ENCODE measurements at places on chromosomes 7 and 10. TPM values are rescaled to one million over a fixed set of nuclear protein-coding genes. Genes with fewer than 3 reads are reported as not detected.

DNA sequence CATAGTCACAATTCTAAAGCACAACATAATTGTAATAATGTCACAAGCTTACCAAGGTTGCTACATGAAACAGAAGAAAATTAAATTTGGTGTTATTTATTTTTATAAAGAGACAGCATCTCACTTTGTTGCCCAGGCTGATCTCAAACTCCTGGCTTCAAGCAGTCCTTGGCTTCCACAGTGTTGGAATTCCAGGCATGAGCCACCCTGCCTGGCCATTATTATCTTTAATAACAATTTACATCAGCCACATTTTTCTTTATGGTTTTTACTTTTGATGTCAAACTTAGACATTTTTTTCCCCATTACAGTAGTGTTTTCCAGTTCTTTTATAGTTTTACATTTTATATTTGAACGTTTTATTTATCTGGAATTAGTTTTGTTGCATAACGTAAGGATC is 46.7 kb downstream of the BMPR1A start:
- H3K4me1 ChIP-seq: peaks cover 7% of the 10 kb centered on the region
- H3K27me3 ChIP-seq: no peaks in the 10 kb centered on the region
- no peaks in the 10 kb centered on the region for H3K36me3 ChIP-seq
- DNase-seq: no peak

GRCh38 chr7:2843711-2844152 is 376 bp downstream of the GNA12 start:
- H3K27ac ChIP-seq: no peak overlapping the region
- H3K36me3 ChIP-seq: no peaks in the 10 kb centered on the region
- H3K27me3 ChIP-seq: no peaks in the 10 kb centered on the region
- H3K4me3 ChIP-seq: peak overlapping the region; percentile 72
- H3K4me1 ChIP-seq: peaks cover 1% of the 10 kb centered on the region
- DNase-seq: peak; percentile 83

- H3K27me3 ChIP-seq: no peaks in the 10 kb centered on the region
- H3K4me3 ChIP-seq: no peak overlapping the region
- no peak overlapping the region for H3K27ac ChIP-seq
Observed at GRCh38 chr7:23021596-23021995, 7.7 kb upstream of the HYCC1 start.

- no peaks in the 10 kb centered on the region for H3K36me3 ChIP-seq
- no peak overlapping the region for H3K4me3 ChIP-seq
- H3K27me3 ChIP-seq: no peaks in the 10 kb centered on the region
- H3K4me1 ChIP-seq: no peaks in the 10 kb centered on the region
- no peak for DNase-seq
Observed at GRCh38 chr7:45402480-45403218, 171.5 kb upstream of the ADCY1 start.

GRCh38 chr10:84360637-84361365 is 32.4 kb downstream of the CCSER2 start:
- H3K36me3 ChIP-seq: no peaks in the 10 kb centered on the region
- peak overlapping the region; percentile 20 for H3K4me3 ChIP-seq
- no peak overlapping the region for H3K27ac ChIP-seq

- no peaks in the 10 kb centered on the region for H3K4me1 ChIP-seq
- H3K36me3 ChIP-seq: no peaks in the 10 kb centered on the region
- peak; percentile 34 for DNase-seq
Observed at GRCh38 chr10:130568246-130568645, 432.1 kb downstream of the GLRX3 start.

- no peak overlapping the region for H3K4me3 ChIP-seq
- H3K27me3 ChIP-seq: no peaks in the 10 kb centered on the region
- H3K27ac ChIP-seq: no peak overlapping the region
- H3K36me3 ChIP-seq: peaks cover 1% of the 10 kb centered on the region
- no peak for DNase-seq
Observed at GRCh38 chr7:127571741-127572505, 13.5 kb downstream of the GCC1 start.

GRCh38 chr10:61076572-61077114 is 132.7 kb upstream of the RHOBTB1 start:
- H3K4me1 ChIP-seq: no peaks in the 10 kb centered on the region
- no peak for DNase-seq
- no peak overlapping the region for H3K4me3 ChIP-seq
- H3K27me3 ChIP-seq: no peaks in the 10 kb centered on the region
- H3K36me3 ChIP-seq: no peaks in the 10 kb centered on the region

GRCh38 chr10:86950349-86950748 is 7.1 kb downstream of the MMRN2 start:
- no peaks in the 10 kb centered on the region for H3K27me3 ChIP-seq
- no peaks in the 10 kb centered on the region for H3K4me1 ChIP-seq
- H3K27ac ChIP-seq: no peak overlapping the region
- DNase-seq: no peak
- no peak overlapping the region for H3K4me3 ChIP-seq

DNA sequence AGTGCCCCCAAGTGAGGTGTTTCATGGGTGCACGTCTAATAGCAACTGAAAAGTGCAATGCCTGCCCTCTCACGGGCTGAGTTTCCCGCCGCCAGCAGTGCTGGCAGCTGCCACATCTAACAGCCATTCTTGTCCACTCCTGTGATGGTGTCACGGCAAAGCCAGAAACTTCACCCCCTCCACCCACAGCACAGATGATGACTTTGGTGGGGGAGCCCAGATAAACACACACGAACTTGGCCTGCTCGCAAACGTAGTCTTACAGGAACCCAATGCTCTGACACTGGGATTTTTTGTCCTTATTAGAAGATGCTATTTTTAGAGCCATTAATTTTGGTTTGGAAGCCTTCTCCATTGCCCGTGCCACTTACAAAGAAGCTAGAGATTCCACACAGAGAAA is 26.7 kb downstream of the CPXM2 start:
- H3K27me3 ChIP-seq: no peaks in the 10 kb centered on the region
- peak; percentile 87 for DNase-seq
- H3K36me3 ChIP-seq: no peaks in the 10 kb centered on the region

DNA sequence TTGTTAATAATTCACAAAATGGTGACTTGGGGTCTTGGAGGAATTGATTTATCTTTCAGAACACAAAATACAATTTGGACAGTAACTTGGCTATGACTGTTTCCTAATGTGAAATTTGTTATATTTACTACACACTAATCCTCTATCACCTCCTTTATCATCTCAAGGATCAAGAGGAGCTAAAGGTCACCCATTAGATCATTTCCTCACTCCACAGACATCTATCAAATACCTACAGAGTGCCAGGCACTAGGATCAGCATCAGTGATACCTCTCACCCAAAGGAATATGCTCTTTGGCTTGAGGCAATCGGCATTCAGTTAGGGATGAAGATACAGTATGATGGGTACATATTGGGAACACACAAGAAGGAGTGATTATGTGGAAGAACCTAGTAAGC is 132.1 kb downstream of the INHBA start:
- H3K27me3 ChIP-seq: no peaks in the 10 kb centered on the region
- no peak overlapping the region for H3K27ac ChIP-seq
- H3K4me3 ChIP-seq: no peak overlapping the region
- no peaks in the 10 kb centered on the region for H3K4me1 ChIP-seq
- no peaks in the 10 kb centered on the region for H3K36me3 ChIP-seq
- no peak for DNase-seq

GRCh38 chr10:30736685-30737232 is 107.2 kb upstream of the LYZL2 start:
- no peaks in the 10 kb centered on the region for H3K27me3 ChIP-seq
- no peak overlapping the region for H3K4me3 ChIP-seq
- no peaks in the 10 kb centered on the region for H3K36me3 ChIP-seq
- H3K4me1 ChIP-seq: peaks cover 3% of the 10 kb centered on the region
- H3K27ac ChIP-seq: no peak overlapping the region

GRCh38 chr7:884191-885003 is 8.0 kb downstream of the GET4 start:
- H3K4me3 ChIP-seq: no peak overlapping the region
- peak; percentile 81 for DNase-seq
- no peaks in the 10 kb centered on the region for H3K4me1 ChIP-seq
- no peak overlapping the region for H3K27ac ChIP-seq
- H3K36me3 ChIP-seq: no peaks in the 10 kb centered on the region
- no peaks in the 10 kb centered on the region for H3K27me3 ChIP-seq

DNA sequence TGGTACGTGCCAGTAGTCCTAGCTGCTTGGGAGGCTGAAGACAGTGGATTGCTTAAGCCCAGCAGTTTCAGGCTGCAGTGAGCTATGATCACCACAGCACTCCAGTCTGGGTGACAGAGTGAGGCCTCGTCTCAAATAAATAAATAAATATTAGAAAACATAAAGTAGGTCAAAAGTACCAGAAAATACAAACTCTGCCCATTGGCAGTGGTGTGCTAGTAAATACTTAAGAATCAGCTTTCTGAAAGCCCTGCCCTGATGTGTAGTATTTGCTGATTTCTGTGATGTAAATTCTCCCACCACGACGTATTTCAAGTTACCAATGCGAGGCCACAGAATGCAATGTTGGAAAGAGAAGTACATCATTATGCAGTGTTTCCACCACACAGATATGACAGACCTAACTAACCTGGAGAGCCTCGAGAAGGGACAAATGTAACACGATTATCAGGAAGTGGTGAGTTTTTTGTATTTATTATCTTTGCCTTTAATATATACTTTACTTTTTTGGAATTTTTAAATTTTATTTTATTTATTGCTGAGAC is 11.8 kb upstream of the MAP3K8 start:
- H3K27ac ChIP-seq: no peak overlapping the region
- H3K4me1 ChIP-seq: no peaks in the 10 kb centered on the region
- no peak overlapping the region for H3K4me3 ChIP-seq

- no peak overlapping the region for H3K4me3 ChIP-seq
- H3K27ac ChIP-seq: no peak overlapping the region
- DNase-seq: no peak
- H3K4me1 ChIP-seq: no peaks in the 10 kb centered on the region
- no peaks in the 10 kb centered on the region for H3K36me3 ChIP-seq
Observed at GRCh38 chr10:122847782-122848604, 2.3 kb upstream of the CUZD1 start.

- DNase-seq: no peak
- no peaks in the 10 kb centered on the region for H3K4me1 ChIP-seq
- no peak overlapping the region for H3K27ac ChIP-seq
Observed at GRCh38 chr7:116899308-116899707, 36.9 kb downstream of the CAPZA2 start.

DNA sequence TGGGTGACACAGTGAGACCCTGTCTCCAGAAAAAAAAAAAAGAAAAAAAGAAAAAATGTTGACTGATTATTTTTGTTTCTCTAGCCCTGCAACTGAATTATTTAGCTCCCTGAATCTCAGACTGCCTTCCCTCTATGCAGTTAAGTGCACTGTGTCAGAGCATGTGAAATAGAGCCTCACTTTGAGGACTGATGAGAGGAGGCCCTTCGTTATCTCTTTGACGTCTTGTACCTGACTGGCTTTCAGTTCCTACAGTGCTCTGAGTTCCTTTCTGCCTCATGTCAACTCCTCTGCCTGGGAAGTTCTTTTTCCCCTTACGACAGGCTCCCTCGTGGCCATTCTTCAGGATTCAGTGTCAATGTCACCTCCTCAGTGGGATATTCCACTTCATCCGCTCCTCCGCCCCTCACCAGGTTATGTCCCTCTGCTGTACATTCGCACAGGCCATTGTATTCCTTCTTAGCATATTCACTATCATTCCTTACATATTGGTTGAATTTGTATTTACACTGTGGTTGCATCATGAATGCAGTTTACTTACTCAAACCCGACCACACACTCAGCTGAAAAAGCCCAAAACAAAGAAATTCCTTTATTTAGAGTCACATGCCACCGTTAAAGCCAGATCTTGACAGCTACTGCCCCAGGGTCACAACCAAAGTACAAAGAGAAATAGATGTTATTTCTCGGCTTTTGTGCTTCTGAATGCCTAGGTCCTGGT is 18.1 kb upstream of the CAMK2G start:
- no peaks in the 10 kb centered on the region for H3K4me1 ChIP-seq
- H3K27ac ChIP-seq: no peak overlapping the region
- DNase-seq: no peak
- H3K36me3 ChIP-seq: no peaks in the 10 kb centered on the region

- peak within 1 kb of the TSS; percentile 94 for H3K4me3 ChIP-seq
- H3K27ac ChIP-seq: peak within 1 kb of the TSS; percentile 47
- H3K4me1 ChIP-seq: peaks cover 8% of the 10 kb centered on the region
Observed at GRCh38 chr10:77637532-77638320, at the start of gene KCNMA1. Gene KCNMA1, minus strand, starts transcription at chr10:77637808.

DNA sequence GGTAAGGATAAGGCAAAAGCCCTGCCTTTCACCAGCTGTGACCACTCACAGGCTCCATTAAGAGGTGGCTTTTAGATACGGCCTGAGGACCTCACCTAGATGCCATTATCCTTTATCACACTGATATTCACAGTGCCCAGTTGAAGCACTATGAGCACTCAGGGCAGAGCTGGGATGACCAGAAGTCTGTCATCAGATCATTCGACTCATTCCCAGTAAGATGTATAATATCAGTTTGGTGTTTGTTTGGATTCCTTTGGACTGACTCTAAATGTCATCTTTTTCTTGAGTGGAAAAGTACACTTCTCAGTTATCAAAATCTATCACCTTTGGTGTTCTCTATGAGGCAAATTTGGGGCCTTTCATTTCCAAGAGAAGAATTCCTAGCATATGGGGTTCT is 18.7 kb downstream of the CCDC136 start:
- H3K27ac ChIP-seq: no peak overlapping the region
- no peaks in the 10 kb centered on the region for H3K36me3 ChIP-seq
- no peaks in the 10 kb centered on the region for H3K4me1 ChIP-seq
- no peak for DNase-seq
- H3K4me3 ChIP-seq: no peak overlapping the region

- no peak overlapping the region for H3K4me3 ChIP-seq
- H3K27ac ChIP-seq: no peak overlapping the region
- no peak for DNase-seq
- H3K36me3 ChIP-seq: no peaks in the 10 kb centered on the region
Observed at GRCh38 chr10:132068431-132069121, 2.8 kb downstream of the JAKMIP3 start.

- H3K36me3 ChIP-seq: no peaks in the 10 kb centered on the region
- H3K27ac ChIP-seq: peak overlapping the region; percentile 80
- no peaks in the 10 kb centered on the region for H3K27me3 ChIP-seq
- H3K4me3 ChIP-seq: peak overlapping the region; percentile 80
- no peak for DNase-seq
- H3K4me1 ChIP-seq: no peaks in the 10 kb centered on the region
Observed at GRCh38 chr10:121928528-121928884, 675 bp upstream of the ATE1 start.

DNA sequence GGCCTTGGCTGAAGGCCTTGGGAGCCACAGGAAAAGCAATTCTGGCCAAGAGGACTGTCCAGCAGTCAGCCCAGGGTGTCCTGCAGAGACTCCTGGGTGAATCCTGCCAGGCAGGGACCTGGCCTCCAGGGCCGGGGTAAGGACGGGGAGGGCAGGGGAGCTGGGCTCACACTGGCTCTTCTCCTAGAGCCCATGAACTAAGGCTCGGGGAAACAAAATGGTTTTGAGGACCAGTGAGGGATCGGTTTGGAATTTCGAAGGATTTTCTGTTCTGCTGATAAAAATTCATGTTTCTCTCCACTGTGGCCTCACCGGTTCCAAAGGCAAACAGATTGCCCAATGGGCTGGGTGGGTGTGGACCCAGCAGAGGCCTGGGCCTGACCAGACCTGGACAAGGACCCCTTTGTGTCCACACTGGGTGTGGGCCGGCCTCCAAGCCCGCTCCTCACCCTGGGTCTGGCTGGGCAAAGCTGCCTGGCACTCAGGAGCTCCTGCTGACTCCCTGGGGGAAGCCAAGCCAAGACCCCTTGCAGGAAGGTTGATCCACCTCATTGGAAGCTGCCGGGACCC is 27.3 kb downstream of the FAM20C start:
- no peaks in the 10 kb centered on the region for H3K27me3 ChIP-seq
- DNase-seq: no peak
- no peak overlapping the region for H3K27ac ChIP-seq
- no peak overlapping the region for H3K4me3 ChIP-seq

RGR gene
- polyA plus RNA-seq: not detected

TMEM213 gene
- polyA plus RNA-seq: not detected

ADRB1 gene
- polyA plus RNA-seq: not detected

TPK1 gene
- polyA plus RNA-seq: 13.3 TPM

SNCG gene
- polyA plus RNA-seq: 209 TPM

NEURL1 gene
- polyA plus RNA-seq: 2.8 TPM

TRIM8 gene
- polyA plus RNA-seq: 40.6 TPM

CCDC3 gene
- polyA plus RNA-seq: 50.0 TPM

OR2A2 gene
- polyA plus RNA-seq: not detected

MAT1A gene
- not detected for polyA plus RNA-seq

Measured in aorta (tissue), 5 donors.